Thymus (tissue), 14 donors: ENCODE measurements at places on chromosomes 1 and 21. TPM values are rescaled to one million over a fixed set of nuclear protein-coding genes. Genes with fewer than 3 reads are reported as not detected.

The LMOD1 gene
- 17.1 TPM for polyA plus RNA-seq

- DNase-seq = no peak
Measured at GRCh38 chr1:20486457-20487235, 636 bp upstream of the CAMK2N1 start.

- no peak for DNase-seq
Measured at GRCh38 chr1:30413606-30414005, 309.8 kb downstream of the MATN1 start.

DNA sequence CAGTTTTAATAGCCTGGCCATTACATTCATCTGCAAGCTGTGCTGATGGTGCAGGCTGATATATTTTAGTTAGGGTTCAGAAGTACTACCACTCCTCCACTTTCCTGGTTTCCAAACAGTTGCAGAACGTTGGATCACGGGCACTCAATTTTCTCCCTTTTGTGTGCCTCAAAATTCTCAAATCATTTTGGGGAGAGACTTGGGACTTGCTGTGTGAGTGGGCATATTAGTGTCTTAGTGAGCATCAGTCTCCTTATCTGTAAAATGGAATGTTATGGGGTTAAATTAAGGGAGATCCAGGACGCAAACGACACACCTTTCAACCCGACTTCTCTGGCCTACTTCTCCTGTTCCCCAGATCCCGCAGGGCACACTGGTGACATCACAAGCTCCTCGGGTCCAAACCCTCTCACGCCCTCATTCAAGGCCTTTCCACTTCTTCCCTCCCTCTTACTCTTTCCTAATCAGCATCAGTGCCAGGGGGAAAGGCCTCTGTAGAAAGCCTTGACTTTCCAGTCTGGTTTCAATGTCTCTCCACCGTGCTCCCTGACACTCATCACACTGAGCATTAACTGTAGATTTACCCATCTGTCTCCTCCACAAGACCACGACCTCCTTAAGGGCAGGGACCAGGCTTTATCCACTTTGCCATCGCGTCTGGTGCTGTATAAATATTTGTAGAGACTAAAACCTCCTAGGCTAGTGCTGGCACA is 1.2 kb downstream of the PIGP start:
- DNase-seq = peak; percentile 23

The GSTM1 gene
- polyA plus RNA-seq = 0.27 TPM

DNA sequence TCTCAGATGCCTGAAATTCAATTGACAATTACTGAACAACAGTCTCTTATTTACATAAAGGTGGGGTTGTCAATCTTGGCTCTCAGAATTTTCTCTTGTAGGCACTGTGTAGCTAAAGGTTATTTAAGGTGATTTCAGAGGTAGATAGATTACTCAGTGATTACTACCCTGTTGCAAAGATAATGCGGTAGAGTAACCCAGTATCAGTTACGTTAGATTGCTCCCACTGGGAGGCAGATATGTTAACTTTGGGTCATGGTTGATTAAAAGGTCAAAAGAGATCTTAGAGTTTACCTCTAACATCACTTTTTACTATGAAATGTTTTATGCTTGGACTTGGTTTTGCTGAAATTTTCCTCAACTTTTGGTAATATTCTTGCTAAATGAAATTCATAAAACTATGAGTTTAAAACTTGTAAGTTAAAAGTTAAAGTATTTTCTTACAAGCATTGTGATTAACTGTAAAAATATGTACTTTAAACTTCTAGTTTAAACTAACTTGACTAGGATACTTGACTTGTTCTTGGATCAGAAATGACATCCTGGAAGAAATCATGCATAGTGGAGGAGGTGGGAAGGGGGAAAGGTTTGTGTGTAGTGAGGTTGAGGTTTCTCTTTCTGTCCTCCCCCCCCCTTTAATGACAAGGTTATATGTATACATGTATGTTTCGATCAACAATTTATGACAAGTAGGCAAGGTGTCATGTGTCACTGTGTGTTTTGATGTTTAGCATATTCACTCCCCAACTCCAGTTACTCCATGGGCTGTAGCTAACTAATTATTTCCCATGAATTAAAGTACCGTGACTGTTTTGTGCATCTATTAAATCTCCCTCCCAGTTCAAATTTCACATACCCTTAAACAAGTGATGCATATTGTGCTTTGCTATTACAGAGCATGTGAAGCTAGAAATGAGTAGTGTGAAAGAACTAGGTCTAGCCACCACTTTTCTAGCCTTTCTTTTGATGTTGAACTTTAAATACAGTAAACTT is 2.9 kb downstream of the LAMC1 start:
- DNase-seq = no peak

The DEDD gene
- 24.8 TPM for polyA plus RNA-seq

- no peak for DNase-seq
Measured at GRCh38 chr1:41713141-41713540, 205.6 kb downstream of the HIVEP3 start.

DNA sequence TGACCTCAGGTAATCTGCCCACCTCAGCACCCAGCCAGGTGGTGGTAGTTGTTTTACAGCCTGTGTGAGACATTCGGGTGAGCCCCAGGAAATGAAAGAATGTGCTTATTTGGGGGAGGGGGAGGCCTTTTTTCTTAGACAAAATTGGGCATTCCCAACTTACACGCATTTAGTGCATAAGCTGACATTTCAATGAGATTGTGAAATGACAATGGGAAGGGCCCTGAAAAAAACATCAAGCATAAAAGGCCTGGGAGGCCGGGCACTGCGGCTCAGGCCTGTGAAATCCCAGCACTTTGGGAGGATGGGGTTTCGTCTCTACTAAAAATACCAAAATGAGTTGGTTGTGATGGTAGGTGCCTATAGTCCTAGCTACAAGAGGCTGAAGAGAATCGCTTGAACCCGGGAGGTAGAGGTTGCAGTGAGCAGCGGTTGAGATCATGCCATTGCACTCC is 5.0 kb downstream of the GAS5 start:
- DNase-seq = no peak

DNA sequence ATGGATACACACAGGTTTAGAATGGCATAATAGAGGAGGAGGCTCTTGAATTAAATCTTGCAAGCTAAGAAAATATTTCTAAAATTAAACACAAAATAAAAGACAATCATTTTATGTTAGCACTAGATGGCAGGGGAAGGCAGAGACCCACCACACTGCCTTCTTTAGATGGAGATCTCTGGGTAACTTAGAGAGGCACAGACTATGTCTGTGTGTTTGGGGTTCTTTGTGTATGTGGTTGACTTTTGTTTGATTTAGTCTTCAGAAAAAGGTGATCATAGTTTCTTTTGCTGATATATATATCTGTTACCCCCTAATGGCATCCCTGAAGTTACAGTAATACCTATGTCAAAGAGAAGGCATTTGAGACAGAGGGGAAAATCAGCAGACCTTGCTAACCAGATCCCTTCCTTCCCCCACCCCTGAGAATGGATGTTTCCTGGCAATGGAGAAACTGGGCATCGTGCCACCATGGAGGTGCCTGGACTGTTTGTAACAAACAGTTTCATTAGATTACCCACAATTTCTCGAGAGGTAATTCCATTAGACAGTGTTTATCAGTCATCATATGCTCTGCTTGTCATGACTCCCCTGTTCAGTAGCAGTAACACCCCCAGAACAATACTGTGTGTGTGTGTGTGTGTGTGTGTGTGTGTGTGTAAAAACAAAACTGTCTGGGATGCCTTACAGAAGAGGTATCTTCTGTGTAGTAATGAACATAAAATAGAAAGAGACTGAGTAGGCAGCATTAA is 228.3 kb upstream of the DEPDC1 start:
- no peak for DNase-seq

GRCh38 chr1:235090406-235091069 is 38.1 kb downstream of the TOMM20 start:
- no peak for DNase-seq
